Thyroid gland (tissue), 4 donors: ENCODE measurements at places on chromosomes 6 and 20.

DNA sequence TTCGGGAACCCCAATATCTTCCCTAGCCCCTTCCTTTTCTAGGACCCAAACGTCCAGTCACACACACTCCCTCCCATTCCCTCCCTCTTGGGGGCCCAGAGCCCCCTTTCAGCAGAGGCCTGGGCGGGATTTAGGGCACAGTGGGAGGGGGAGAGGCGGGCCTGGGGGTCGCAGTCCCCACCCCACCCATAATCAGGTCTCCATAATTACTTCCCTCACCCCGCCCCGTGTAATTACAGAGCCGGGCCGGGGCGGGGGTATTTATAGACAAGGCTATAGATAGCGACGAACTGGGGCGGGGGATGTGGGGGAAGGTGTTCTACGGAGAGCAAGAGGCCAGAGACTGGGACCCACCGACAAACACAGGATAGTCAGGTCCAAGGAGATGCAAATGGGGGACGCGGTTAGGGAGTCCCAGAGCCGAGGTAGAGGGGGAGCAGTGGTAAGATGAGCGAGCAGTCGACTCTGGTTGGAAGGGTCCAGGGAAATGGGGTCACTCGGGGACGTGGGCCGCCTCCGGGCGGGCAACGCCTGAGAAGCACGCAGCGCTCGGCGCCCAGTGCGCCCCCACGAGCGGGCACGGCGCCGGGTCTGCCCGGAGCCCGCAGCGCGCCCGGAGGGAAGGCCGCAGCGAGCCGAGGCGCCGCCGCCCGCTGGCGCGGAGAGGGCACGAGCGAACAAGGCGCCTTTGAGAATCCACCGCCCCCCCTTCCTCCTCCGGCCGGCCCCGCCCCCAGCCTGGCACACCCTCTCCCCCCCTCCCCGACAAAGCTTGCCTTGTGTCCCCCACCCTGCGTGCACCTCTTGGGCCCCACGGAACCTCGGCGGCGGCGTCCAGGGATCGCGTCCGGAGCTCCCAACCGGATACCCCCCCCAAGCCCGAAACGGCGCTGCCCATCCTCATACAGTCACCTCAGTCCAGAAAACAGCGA is 670 bp upstream of the COL11A2 start:
- DNase-seq, result peak; percentile 45

DNA sequence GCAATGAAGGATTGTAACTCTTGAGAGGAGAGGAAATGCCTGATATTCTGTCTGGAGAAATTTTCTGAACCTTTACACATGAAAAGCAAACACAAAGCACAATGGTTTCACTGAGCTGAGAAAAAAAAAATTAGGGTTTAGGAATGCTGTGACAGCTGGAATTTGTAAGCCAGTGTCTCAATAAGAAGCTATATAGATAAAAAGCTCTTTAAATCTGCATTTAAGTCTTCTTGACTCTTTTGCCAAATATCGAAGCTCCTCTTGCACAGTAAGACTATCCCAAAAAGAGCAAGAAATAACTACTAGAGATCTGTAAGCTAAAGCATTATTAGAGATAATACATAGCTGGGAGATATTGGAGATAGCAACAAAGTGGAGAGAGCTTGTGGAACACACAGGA is 1334.0 kb upstream of the CITED2 start:
- no peak for DNase-seq

DNA sequence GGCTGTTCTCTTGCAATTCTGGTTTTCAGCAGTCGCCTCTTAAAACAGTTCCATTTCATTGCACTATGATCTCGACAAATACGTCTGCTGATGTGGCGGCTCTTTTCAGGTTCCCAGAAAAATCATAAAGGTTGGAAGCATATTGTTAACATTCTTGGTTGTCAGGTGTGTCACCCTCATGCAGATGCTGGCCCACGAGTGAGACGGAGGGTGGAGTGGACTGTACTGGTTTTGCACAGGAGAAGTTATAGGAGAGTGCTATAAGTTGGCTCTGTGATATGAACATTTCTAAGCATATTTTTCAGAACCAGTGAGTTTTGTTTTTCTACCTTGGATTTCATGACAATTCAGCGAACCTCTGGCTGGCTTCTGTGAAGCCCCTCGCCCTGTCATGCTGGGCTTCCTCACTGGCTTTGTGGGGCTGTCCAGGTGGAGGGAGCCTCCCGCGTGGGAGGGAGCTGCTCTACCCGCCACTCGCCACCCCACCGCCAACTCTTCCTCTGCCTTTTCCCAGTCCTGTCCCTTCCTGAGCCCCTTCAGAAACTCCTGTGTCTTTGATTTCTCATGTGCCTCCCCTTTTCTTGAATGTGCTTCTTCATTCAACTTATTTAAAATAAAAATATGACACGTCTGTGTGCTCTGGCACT is 10.6 kb downstream of the IRF4 start:
- DNase-seq, result no peak

- DNase-seq, result no peak
These were observed 388.3 kb downstream of the BMP2 start for GRCh38 chr20:7155794-7156193.

- peak; percentile 76 for DNase-seq
These were observed 68.5 kb downstream of the FYN start for GRCh38 chr6:111804627-111805235.

GRCh38 chr20:34022839-34023234 is 29.1 kb downstream of the RALY start:
- peak; percentile 34 for DNase-seq

DNA sequence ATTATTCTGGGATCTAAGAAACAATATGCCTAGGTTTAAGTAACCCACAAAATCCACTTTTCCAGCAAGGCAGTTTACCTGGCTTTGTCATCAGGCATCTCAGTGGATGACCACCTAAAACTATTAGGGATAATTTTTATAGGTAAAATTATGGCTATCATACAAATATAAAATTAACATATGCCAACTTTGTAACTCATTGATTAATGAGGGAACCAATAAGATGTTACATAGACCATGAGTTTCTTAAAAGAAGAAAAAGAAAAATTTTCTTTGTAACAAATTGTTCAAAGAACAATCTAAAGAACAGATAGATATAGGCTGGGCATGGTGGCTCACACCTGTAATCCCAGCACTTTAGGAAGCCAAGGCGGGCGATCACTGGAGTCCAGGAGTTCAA is 49.7 kb upstream of the FILIP1 start:
- no peak for DNase-seq

DNA sequence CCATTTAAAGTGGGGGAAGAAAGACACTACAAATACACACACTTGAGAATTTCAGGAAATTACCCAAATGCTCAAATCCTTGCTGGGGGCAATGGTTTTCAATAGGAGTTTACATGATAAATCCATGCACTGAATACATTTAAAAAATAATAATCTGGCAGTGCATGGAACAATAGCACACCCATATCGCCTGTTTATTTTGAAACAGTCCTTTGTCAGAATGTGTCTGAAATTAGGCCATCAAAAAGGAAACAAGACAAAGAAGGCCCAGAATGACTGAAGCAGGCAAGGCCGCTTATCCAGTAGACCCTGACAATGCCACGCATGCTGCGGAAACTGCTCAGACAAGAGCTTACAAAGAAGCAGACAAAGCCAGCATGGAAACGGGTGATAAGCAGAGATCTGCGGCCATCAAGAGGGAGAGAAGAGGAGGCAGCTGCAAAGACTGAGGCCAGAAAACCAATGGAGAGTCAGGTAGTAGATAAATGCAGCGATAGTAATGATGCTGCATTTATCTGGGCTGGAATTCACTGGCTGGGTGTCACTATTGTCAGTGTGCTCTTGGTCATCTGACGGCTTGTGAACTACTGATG is 211.9 kb upstream of the CNR1 start:
- no peak for DNase-seq

DNA sequence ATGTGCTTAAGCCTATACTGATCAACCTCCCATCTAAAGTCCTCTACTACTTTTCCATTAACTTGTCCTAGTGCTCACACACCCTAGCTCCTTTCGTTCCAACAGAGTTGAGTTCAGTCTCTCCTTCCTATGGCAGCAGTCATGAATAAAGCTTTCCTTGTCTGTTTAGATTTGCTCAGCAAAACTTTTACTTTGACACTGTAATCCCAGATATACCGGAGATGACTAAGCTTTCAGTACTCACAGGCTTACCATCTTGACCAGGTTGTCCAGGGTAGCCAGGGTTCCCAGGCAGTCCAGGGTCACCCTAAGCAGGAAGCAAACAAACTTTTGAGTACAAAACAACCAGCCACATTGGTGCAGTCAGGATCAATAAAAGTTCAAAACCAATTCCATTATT is 90.7 kb downstream of the COL21A1 start:
- no peak for DNase-seq

DNA sequence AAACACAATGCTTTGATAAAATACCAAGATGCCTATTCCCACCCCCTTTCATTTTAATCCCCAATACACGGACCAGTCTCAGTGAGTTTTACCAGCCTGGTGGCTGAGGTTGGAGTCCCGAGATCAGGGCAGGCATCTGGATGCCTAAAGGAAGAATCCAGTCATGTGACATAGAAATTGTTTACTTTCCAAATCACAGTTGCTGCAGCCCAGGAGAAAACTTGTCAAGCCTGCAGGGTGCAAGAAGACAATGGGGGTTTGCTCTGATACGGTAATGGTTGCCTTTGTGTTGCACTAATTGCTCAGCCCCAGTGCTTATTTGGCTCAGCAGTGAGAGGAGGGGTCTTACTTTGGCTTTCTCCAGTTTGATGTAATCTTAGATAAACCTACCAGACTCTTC is 308.5 kb upstream of the POU3F2 start:
- no peak for DNase-seq

GRCh38 chr6:13348334-13349113 is 20.2 kb upstream of the TBC1D7 start:
- no peak for DNase-seq

DNA sequence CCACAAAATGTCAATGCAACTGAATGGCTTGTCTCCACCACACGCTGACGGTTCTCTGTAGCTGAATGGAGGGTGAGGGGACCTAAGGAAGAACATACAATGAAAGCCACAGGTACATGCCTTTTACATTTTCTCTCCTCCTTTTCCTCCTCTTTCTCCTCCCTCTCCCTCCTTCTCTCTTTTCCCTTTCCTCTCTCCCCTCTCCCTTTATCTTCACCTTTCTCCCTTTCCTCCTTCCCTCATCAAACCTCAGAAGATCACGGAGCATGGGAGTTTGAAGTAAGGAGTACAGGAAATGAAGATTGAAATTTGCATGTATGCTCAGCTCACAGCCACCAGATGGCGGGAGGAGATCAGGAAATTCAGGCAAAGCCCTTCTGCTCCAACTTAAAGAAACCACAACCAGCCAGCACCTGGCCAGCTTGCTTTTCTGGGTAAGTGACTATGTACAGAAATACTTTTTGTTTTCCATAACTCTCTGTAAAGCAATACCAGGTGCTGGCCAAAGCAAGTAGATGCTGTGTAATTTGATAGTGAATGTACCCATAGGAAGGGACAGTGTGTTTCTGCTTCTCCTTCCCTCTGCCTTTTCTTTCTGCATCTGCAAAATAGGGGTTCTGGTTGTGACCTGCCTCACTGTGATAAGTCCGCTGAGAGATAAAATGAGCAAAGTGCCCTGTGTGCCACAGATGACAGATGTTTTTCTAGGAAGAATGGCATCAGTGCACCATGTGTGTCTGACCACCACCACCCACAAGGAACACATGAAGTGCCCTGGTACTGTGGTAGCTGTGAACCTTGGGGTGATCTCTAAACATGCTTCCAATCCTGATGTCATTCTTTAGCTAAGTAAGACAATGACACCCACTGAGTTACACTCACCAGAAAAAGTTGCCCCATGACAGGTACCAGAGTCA is 18.6 kb upstream of the FOXO3 start:
- peak; percentile 78 for DNase-seq

DNA sequence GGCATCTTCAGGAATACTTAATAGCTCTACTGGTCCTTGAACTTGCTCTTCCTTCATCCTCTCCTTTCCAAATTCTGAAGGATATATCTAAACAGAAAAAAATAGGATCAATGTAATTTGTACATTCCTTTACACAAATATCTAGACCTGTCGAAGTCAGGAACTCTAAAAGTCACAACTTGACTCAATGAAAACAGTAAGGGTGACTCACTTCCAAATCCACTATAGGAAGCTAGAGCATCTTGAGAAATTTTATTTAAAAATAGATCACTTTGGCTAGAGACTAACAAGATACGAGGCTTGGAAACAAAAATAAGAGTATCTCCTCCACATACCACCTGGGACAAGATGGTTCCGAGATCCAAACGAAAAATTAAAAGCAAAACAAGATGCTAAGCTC is 12.2 kb downstream of the ESF1 start:
- no peak for DNase-seq
